ENCODE measurements at places on chromosomes 12 and 14. TPM values are rescaled to one million over a fixed set of nuclear protein-coding genes. Genes with fewer than 3 reads are reported as not detected.

- no peak for DNase-seq
- H3K4me1 ChIP-seq: no peaks in the 10 kb centered on the region
- H3K27ac ChIP-seq: no peak overlapping the region
- no peak overlapping the region for H3K4me3 ChIP-seq
Observed at GRCh38 chr12:86230516-86231146, 25.6 kb downstream of the MGAT4C start.

The DEGS2 gene
- not detected for total RNA-seq

DNA sequence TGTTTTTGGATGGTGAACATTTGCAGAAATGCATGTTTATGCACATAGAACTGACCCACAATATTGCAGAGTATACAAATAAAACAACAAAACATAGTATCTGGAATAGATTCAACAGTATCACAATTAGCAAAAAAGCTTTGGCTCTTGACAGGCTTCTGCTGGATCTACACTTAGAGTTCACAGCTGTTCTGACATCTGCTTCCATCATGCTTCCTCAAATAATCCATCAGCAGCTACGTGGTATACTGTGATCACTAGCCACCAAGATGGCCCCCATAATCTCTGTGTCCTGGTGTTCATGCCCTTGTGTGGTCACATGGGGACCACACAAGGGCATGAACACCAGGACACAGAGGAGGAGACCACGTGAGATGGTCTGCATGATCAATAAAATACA is 166.6 kb upstream of the CCDC198 start:
- no peak overlapping the region for H3K27ac ChIP-seq
- no peaks in the 10 kb centered on the region for H3K4me1 ChIP-seq
- 0 out of 2 replicates have a peak, but pooled peaks cover 2% of the 10 kb centered on the region for H3K27me3 ChIP-seq
- no peak for DNase-seq
- no peaks in the 10 kb centered on the region for H3K36me3 ChIP-seq

GRCh38 chr14:99601361-99601831 is 2.6 kb downstream of the CCDC85C start:
- H3K4me3 ChIP-seq: no peak overlapping the region
- no peak for DNase-seq
- H3K36me3 ChIP-seq: no peaks in the 10 kb centered on the region
- no peak overlapping the region for H3K27ac ChIP-seq
- peaks cover 10% of the 10 kb centered on the region for H3K4me1 ChIP-seq

The SIX6 gene
- not detected for total RNA-seq

The KRT85 gene
- not detected for total RNA-seq

- peak; percentile 66 for DNase-seq
- H3K27ac ChIP-seq: no peak overlapping the region
- no peak overlapping the region for H3K4me3 ChIP-seq
- H3K4me1 ChIP-seq: no peaks in the 10 kb centered on the region
Observed at GRCh38 chr14:82075566-82075965, 541.9 kb upstream of the SEL1L start.

GRCh38 chr12:10354071-10354470 is 35.8 kb downstream of the KLRK1 start:
- H3K27me3 ChIP-seq: no peaks in the 10 kb centered on the region
- no peak overlapping the region for H3K27ac ChIP-seq
- no peak overlapping the region for H3K4me3 ChIP-seq
- DNase-seq: no peak

- H3K4me3 ChIP-seq: no peak overlapping the region
- H3K27me3 ChIP-seq: no peaks in the 10 kb centered on the region
- no peaks in the 10 kb centered on the region for H3K4me1 ChIP-seq
- DNase-seq: no peak
Observed at GRCh38 chr12:107748472-107748871, 12.5 kb downstream of the PRDM4 start.

- no peaks in the 10 kb centered on the region for H3K36me3 ChIP-seq
- H3K4me1 ChIP-seq: no peaks in the 10 kb centered on the region
- H3K27ac ChIP-seq: no peak overlapping the region
Observed at GRCh38 chr14:95953111-95953724, 76.6 kb downstream of the TUNAR start.

The P2RX2 gene
- total RNA-seq: not detected

DNA sequence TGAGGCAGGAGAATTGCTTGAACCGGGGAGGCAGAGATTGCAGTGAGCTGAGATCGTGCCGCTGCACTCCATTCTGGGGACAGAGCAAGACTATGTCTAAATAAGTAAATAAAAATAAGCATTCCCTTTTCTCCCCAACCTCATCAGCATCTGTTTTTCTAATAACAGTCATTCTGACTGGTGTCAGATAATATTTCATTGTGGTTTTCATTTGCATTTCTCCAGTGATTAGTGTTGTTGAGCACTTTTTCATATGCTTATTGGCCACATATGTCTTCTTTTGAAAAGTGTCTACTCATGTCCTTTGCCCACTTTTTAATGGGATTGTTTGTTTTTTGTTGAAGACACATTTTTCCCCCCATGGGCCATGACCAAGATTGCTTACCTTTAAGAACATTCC is 243.2 kb downstream of the ADAMTS20 start:
- H3K36me3 ChIP-seq: no peaks in the 10 kb centered on the region
- H3K27ac ChIP-seq: no peak overlapping the region
- no peak for DNase-seq
- no peaks in the 10 kb centered on the region for H3K4me1 ChIP-seq

Data from Karpas-422 (cell line).